CD4-positive, alpha-beta T cell (primary cell): ENCODE measurements at places on chromosomes 6 and 20. TPM values are rescaled to one million over a fixed set of nuclear protein-coding genes. Genes with fewer than 3 reads are reported as not detected.

Gene SLC35D3
- total RNA-seq, result not detected

Gene TREML2
- 0.91 TPM for total RNA-seq

Gene BPI
- total RNA-seq, result 0.14 TPM

Gene DYNLT1
- 182 TPM for total RNA-seq

Gene TXLNB
- total RNA-seq, result 0.17 TPM

Gene SYNCRIP
- total RNA-seq, result 58.3 TPM

Gene GGT7
- total RNA-seq, result 32.6 TPM

Gene KIAA0408
- total RNA-seq, result 1.3 TPM

Gene SAMD10
- 12.0 TPM for total RNA-seq

Gene SLC26A8
- total RNA-seq, result not detected

Gene LTA
- 15.4 TPM for total RNA-seq
